Esophagus muscularis mucosa (tissue), 4 donors: ENCODE measurements at places on chromosomes 1 and 21. TPM values are rescaled to one million over a fixed set of nuclear protein-coding genes. Genes with fewer than 3 reads are reported as not detected.

The TMED5 gene
- total RNA-seq: 72.6 TPM

The LRRC39 gene
- total RNA-seq: 0.97 TPM

The TCEA3 gene
- total RNA-seq: 24.1 TPM

The FASLG gene
- total RNA-seq: not detected

The CADM3 gene
- total RNA-seq: 24.3 TPM

DNA sequence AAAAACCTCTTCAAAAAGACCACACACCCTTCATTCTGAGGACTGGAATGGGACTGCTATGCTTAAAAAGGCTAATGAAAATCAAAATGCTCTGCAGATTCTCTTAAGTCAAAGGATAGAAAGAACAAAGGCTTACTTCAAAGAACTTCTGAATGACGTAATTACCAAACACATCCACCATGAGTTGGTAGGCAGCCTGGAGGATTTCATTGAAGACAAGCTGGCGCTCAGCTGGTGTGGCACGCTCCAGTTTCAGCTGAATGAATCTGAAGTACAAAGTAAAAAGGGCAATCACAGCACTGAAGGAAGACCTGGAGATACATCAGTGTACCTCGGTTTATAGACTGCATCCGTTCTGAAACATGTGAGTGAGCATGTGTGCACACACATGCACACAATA, 43.5 kb upstream of the SDC3 start:
- H3K4me1 ChIP-seq: peaks cover 7% of the 10 kb centered on the region
- no peak overlapping the region for H3K27ac ChIP-seq
- H3K27me3 ChIP-seq: no peaks in the 10 kb centered on the region
- peaks cover 47% of the 10 kb centered on the region for H3K36me3 ChIP-seq
- DNase-seq: no peak

- H3K36me3 ChIP-seq: no peaks in the 10 kb centered on the region
- DNase-seq: peak; percentile 95
- peak overlapping the region; percentile 73 for H3K27ac ChIP-seq
- no peaks in the 10 kb centered on the region for H3K27me3 ChIP-seq
- peaks cover 43% of the 10 kb centered on the region for H3K4me1 ChIP-seq
- no peak overlapping the region for H3K4me3 ChIP-seq
Observed at GRCh38 chr1:183318433-183318832, 99.7 kb downstream of the NMNAT2 start.

DNA sequence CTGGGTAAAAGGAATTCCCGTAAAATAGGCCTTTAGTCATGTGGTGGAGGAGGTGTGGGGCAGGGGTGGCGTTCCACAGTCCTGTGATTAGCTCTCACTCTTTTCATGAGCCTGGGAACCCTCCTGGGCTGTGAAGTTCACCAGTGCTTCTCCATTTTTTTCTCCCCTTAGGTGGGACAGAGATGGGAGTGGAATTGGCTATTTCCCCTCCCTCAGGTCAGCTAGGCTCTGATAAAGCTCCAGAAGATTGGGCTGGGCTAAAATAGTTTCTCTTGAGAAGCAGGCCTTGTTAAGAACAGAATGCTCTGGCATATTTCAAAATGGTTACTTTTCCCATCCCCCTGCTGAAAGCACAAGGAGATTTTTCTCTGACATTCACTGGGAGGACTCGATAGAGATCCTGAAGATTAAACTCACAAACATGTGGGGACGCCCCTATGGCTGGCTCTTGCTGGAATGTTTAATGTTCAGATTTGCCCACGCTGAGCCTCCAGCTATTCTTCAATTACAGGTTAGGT, 33.4 kb upstream of the SLC2A1 start:
- no peaks in the 10 kb centered on the region for H3K27me3 ChIP-seq
- DNase-seq: no peak
- no peaks in the 10 kb centered on the region for H3K36me3 ChIP-seq
- no peaks in the 10 kb centered on the region for H3K4me1 ChIP-seq
- no peak overlapping the region for H3K27ac ChIP-seq

DNA sequence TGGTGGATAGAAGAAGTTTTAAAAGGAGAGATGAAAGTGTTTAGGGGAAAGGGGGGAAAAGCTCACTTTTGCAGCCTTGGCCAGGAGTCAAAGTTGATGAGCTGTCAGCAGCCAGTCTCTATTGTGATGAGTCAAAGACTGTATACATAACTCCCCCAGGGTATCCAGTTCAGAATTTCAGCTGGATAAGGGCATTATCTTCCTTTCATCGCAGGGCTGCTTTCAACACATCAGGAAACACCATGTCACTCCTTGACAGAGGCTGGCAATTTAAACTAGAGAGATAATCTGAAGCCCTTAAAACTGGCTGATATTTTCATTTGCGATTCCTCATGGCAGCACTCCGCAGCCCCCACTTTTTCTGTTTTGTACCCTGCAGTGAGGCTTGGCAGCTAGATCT, 328.5 kb downstream of the TBX15 start:
- no peak overlapping the region for H3K27ac ChIP-seq
- H3K27me3 ChIP-seq: no peaks in the 10 kb centered on the region
- no peak overlapping the region for H3K4me3 ChIP-seq
- H3K4me1 ChIP-seq: no peaks in the 10 kb centered on the region
- DNase-seq: no peak

DNA sequence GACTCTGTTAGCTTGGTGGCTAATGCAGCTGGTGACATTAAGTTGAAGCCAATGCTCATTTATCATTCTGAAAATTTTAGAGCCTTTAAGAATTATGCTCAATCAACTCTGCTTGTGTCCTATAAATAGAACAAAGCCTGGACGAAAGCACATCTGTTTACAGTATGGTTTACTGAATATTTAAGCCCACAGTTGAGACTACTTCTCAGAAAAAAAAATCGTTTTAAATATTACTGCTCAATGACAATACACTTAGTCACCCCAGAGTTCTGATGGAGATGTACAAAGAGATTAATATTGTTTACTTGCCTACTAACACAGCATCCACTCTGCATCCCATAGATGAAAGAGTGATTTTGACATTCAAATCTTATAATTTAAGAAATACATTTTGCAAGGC, 79.6 kb downstream of the NEGR1 start:
- DNase-seq: no peak
- no peaks in the 10 kb centered on the region for H3K4me1 ChIP-seq
- no peaks in the 10 kb centered on the region for H3K27me3 ChIP-seq
- H3K27ac ChIP-seq: no peak overlapping the region
- no peak overlapping the region for H3K4me3 ChIP-seq

GRCh38 chr1:201190005-201190404, 619 bp upstream of the IGFN1 start:
- no peak for DNase-seq
- no peaks in the 10 kb centered on the region for H3K36me3 ChIP-seq
- H3K27me3 ChIP-seq: no peaks in the 10 kb centered on the region
- no peak overlapping the region for H3K4me3 ChIP-seq

DNA sequence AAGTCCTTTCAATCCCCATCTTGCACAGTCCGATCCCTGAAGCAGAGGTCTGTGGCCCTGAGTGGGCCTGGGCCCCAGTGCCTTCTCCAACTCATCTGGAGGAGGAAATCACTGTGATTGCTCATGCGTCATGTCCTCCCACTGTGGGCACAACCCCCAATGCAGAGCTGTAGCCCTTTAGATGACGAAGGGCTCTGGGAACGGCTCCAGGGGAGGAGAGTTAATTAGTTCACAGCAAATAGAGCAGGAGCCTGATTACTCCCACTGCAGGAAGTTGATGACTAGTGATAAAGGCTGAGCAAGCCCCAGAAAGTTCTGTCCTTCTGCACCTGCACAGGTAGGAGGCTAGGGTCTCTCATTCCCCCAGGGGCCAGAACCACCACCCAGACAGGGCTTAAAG, 111.5 kb downstream of the CCDC185 start:
- no peaks in the 10 kb centered on the region for H3K27me3 ChIP-seq
- DNase-seq: no peak
- no peaks in the 10 kb centered on the region for H3K36me3 ChIP-seq
- no peaks in the 10 kb centered on the region for H3K4me1 ChIP-seq
- no peak overlapping the region for H3K27ac ChIP-seq

GRCh38 chr1:145845144-145845513, 301 bp upstream of the NUDT17 start:
- peaks cover 60% of the 10 kb centered on the region for H3K36me3 ChIP-seq
- H3K27me3 ChIP-seq: no peaks in the 10 kb centered on the region
- peak overlapping the region; percentile 57 for H3K4me3 ChIP-seq
- no peak for DNase-seq
- H3K4me1 ChIP-seq: peaks cover 10% of the 10 kb centered on the region
- peak overlapping the region; percentile 80 for H3K27ac ChIP-seq

DNA sequence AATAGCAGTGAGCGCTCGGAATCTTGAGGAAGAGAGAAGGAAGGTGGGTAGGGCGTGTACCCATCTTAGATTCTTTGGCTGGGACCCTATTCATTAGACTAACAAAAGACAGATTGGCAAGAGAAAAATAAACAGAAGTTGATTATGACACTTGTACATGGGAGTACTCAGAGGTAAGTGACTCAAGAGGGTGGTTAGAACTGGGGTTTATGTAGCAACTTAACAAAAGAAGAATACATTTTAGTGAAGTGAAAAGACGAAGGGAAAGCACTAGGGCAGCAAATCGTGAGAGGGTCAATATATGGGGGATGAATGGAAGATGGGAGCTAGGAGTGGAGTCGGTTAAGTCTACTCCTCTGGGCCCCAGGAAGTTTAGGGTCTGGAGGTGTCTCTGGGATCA, 25.8 kb upstream of the RCC2 start:
- H3K27ac ChIP-seq: no peak overlapping the region
- H3K4me3 ChIP-seq: no peak overlapping the region
- no peaks in the 10 kb centered on the region for H3K36me3 ChIP-seq
- no peaks in the 10 kb centered on the region for H3K27me3 ChIP-seq

DNA sequence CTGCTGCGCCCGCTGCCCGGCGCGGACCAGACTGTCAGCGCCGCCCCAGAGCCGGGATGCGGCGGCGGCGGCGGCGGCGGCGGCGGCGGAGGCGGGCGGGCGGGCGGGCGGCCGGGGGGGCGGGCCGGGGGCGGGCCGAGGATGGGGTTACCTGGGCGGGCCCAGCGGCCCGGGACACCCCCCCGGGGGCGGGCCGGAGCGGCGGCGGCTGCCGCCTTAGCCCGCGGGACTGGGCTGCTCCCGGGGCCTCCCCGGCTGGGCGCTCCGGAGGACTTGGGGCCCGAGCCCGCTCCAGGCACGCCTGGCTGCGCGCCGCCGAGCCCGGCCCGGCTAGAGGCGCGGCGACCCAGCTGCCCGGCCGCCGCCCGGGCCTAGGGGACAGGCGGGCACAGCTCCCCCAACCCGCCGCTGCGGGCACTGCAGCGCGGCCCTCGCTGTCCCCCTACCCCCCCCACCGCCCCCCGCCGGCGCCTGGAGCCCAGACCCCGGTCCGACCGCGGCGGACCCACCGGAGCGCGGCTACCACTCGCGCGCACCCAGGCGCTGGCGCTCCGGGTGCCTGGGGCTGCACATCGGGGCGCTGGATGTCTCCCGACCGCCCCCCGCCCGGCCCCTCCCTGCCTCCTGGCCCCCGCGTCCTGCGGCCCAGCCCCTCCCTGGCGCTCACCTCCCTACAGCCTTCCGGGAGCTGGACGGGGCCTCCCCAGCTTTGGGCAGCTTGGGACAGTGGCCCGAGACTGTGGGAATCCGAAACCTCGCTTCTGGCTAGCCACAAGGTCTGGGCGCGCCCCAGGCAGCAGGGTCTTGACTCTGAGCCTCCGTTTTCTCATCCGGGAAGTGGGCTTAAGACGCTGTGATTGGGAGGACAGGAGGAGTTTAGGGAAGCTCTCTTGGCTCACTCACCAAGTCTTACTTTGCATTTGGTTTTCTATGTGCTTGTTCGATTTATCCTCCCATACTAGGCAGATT, at the start of gene WNT4:
WNT4 (minus strand) TSS at position 33 of the 969 bp plus-strand sequence. CDS start 175 bp downstream, outside the sequence.
- peak within 1 kb of the TSS; percentile 56 for H3K4me3 ChIP-seq
- no peak for DNase-seq
- no peak within 1 kb of the TSS for H3K27ac ChIP-seq

- H3K27ac ChIP-seq: no peak overlapping the region
- peaks cover 12% of the 10 kb centered on the region for H3K27me3 ChIP-seq
- peaks cover 13% of the 10 kb centered on the region for H3K4me1 ChIP-seq
Observed at GRCh38 chr1:51347398-51348146, 17.2 kb upstream of the TTC39A start.

DNA sequence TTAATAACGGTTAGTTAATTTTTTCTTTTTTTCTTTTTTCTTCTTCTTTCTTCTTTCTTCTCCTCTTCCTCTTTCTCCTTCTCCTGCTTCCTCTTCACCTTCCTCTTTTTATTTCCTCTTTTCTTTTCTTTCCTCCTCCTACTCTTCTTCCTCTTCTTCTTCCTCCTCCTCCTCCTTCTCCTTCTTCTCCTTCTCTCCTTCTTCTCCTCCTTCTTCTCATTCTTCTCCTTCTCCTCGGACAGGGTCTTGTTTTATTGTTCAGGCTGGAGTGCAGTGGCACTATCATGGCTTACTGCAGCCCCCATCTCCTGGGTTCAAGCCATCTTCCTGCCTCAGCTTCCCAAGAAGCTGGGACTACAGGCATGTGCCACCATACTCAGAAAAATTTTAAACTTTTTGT, 13.4 kb upstream of the ACBD3 start:
- H3K27me3 ChIP-seq: no peaks in the 10 kb centered on the region
- H3K27ac ChIP-seq: no peak overlapping the region
- H3K4me3 ChIP-seq: no peak overlapping the region
- no peak for DNase-seq
- H3K4me1 ChIP-seq: no peaks in the 10 kb centered on the region

DNA sequence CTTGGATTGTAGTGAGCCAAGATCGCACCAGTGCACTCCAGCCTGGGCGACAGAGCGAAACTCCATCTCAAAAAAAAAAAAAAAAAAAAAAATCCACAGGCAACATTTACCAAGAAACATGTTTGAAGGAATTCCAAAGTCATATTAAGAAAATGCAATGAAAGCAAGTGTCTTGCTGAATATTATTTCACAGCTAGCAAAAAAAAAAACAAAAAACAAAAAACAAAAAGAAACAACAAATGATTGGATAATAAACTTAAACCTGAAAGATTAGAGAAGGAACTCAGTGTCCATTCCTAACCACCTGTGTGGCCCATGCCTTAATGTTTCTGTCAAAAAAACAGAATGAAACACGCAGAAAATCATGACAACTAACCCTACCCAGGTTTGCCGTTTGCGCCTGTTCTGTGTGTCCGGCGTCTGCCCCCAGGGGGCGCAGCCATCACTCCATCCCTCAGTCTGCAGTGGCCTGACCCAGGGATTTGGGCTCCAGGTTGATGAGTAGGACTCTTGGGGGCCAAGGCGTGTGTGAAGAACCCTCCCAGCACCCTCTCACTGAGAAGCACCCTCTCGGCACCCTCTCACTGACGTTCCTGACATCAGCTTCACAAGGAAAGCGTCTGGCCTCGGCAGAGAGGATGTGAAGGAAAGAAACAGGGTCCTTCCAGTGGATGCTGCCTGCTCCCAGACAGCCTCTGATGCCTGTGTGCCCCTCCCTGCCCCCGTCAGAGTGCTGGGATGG, 19.2 kb upstream of the PTTG1IP start:
- no peak for DNase-seq
- peaks cover 33% of the 10 kb centered on the region for H3K27me3 ChIP-seq
- no peaks in the 10 kb centered on the region for H3K4me1 ChIP-seq
- no peak overlapping the region for H3K4me3 ChIP-seq
- no peak overlapping the region for H3K27ac ChIP-seq
- no peaks in the 10 kb centered on the region for H3K36me3 ChIP-seq

GRCh38 chr1:182246783-182247182, 144.8 kb downstream of the GLUL start:
- H3K36me3 ChIP-seq: no peaks in the 10 kb centered on the region
- H3K27me3 ChIP-seq: no peaks in the 10 kb centered on the region
